CD4-positive, alpha-beta T cell treated with Interleukin-15 for 1 hour (primary cell): ENCODE measurements at places on chromosomes 7 and 10.

DNA sequence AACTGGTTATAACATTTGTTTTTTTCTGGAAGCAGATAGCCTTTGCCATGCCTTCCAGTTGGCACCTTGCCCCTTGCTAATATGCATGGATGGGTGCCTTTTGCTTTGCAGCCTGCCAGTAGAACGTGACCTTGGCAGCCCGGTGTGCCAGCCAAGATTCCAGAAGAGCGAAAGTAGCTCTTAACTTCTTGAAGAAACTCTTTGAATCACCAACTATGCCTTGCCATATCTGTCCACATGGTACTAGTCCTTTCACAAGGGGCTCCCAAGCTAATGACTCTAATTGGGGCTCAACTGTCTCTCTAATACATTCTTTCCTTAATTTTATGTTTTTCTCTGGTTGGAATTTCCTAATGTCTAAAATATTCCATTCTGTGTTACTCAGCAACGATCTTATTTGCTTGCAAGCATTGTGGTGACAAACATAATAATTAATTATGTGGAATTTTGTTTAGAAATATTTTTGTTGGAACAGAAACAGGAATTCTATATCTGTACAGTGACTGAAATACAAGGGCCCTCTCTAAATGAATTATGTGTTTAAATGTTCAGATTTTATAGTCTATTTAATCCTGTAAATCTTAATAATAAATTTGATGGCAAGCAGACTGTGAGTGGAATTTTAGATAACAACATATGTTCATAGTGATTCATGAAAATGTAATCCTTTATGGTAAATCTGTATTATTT, 45.8 kb downstream of the HDAC9 start:
- no peak for DNase-seq

DNA sequence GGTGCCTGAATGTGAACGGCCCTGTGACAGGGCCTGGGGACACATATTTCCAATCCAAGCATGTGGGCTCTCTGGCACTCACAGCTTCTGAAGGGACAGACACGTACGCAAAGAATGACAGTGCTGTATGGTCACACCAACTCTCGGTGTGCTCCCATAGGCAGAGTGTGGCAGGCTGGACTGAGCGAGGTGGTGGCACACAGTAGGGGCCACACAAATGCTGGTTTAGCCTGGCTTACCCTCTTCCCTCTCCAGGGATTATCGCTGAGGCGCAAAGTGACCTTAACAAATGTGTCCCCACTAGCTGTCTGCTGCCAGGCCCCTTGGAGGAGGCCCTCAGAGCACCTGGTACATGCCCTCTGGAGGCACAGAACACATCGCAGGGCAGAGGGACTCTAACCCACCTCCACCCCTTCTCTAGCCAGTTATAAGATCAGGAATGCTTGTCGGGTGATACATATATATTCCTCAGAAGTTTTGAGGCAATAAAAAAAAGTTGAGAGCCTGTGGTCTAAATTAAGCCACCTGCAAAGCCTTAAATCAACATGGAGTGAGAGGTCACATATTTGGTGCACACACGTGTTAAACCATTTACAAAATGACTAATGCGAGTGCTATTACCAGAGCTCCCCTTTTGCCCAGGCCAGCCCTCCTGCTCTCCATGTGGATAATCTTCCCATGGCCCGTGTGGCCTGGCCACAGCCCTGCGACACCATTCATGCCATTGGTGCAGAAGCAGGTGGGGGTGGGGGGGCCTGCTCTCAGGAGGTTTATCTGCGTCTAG, 262.8 kb upstream of the GRB10 start:
- DNase-seq: no peak

GRCh38 chr10:123521556-123521955, 144.6 kb upstream of the GPR26 start:
- no peak for DNase-seq

DNA sequence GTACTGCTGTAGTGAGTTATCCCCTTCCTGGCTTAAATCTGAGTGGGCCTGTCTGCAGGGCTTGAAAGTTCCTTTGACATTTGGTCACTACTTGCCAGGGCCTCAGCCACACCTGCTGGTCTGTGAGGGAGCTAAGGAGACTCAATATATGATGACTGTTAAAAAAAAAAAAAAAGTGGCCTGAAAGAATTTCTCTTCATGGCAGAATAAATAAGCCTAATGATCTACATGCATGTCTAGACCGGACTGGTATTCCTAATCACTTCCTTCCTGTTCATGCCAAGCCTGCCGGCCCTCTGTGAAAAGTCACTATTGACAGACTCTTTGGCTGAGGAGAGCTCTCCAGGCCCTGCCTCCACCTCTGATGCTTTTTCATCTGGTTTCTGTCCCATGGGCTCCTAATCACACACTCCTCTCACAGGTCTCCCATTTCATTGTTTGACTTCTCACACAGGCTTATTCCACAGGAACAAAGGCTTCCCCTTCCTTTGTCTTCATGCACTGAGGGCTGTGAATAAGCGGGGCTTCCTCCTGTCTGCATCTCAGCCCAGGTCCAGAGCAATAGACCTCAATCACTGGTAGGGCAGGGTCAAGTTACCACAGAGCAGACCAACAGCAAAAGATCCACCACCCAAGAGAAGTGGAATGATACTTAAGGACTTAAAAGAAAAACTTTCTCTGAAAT, 99.1 kb upstream of the SEC61G start:
- DNase-seq: no peak

DNA sequence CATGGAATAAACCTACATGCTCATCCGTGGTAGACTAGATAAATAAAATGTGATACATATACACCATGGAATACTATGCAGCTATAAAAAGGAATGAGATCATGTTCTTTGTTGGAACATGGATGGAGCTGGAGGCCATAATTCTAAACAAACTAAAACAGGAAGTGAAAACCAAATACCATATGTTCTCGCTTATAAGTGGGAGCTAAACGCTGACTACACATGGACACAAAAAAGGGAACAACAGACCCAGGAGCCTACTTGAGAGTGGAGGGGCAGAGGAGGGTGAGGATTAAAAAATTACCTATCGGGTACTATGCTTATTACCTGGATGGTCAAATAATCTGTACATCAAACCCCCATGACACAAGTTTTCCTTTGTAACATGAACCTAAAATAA, 68.7 kb upstream of the SEC61G start:
- no peak for DNase-seq

DNA sequence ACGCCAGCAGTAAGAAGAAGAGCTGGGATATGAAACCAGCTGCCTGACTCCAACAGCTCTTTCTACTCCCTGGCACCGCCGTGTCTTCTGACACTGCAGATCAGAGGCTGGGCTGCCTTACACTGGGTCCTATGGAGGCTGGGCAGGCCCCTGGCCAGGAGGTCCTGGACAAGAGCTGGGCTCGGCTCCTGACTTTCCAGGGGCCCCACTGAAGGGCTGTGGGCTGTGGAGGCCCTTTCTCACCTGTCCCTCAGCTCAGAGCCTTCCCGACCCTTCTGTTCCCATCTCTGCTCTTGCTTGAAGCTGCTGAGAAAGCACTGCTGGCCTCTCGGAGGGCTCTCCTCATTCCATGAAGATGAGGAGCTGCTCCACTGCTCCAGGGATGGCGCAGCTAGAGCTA, 85.9 kb upstream of the UNC5B start:
- DNase-seq: no peak

DNA sequence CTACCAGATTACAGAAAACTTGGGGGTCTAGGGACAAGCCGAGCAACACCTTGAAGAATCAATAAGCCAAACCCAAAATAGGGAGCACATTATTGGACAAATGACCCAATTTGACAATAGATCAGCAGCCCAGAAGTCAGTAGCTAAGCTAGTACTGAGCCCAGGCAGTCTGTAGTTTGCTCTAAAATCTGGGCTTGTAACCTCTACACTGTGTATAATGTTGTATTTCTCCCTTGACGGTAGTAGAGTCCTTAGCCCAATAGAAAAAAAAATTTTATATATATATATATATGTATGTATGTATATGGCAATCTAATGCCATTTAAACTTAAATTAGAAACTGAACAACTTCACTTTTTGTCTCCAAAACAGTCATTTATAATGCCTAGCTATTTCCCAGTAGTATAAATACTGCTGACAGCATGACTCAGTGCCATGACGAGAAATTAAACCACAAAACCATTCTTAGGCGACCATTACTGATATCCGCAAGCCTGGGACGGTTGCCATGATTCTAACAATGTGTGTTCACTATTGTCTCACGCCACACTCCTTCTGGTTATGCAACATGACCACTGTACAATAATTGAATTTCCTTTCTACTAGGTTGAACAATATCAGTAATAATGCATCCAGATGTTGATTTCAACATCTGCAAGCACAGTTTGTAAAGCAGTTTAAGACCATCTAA, 110.5 kb downstream of the IPMK start:
- no peak for DNase-seq

DNA sequence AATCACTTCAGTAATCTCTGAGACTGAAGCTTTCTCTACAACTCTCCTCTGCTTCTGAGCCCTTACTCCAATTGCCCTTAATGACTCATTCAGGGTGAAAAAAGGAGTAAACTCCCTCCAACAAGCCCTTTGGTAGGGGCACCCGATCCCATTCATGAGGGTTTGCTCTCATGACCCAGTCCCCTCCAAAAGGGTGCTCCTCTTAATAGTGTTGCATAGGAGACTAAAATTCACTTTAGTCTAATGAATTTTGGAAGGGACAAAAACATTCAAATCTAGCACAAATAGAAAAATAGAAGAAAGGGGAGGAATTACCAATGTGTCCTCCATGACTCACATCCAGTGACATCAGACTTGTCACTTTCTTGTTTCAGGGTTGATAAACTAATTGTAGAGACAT, 66.2 kb upstream of the CCNY start:
- DNase-seq: no peak

DNA sequence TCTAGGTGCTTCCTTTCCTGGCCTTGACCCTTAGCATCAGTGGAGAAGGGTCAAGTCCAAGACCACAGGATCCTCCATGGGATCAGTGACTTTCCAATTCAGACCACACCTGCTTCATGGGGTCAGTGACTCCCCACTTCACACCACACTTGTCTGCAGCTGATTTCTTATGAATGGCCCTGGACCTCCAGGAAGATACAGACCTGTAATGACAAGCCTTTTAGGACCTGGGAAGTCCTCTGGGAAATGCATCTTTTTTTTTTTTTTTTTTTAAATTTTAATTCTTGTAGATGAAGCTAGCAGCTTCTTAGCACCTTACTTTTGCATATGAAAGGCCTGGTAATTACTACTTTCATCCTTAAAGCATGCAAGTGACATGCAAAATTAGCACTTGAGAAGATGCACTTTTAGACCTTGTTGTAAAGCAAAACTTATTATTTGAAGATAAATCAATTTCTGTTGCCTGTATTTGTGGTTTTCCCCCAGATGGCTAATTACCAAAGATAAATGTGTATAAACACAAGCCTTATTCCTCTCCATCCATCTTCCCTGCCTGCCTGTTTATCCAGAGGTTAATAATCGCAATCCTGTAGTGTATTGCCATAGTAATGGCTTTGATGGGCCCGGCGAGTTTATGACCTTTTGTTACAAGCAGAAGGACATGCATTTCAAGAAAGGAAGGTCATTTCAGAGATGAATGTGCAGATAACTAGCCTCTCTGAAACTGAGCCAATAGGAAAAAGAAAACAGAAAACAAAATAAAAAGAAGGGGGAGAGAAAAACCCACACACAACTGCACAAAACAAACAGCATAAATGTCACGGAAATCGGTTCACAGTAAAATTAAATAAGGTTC, 1018.7 kb downstream of the TYW1 start:
- no peak for DNase-seq

DNA sequence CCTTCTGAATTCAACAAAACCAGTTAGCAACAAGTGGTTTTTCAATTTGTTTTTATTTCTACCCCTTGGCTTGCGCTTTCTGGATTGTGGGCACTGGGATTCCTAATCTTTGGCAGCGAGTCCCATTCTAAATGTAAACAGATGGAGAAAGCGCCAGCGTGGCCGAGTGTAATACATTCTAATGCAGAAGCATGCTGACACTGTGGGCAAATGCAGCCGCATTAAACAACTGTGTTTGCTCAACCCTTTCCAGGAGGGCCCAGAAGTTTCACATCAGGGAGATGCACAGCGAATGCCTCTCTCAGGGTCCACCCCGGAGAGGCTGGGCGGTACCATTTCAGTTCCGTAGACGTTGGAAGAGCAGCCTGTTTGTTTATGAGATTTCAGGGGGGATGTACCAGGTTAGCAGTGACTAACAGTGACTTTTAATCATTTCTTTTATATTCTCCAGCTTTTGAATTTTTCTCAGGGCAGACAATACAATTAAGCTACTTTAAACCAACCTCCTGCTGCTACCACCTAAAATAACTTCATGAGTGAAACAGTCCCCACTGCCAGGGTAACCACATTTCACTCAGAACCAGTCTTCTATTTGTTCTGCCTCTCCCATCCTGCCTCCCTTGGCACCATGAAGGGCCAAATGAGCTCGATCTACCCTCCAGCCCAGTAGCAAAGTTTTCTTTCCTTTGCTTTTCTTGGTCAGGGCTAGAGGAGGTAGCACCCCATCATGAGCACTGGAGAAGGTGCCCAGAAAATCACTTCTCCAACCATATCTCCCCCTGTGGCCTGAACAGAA, 164.2 kb upstream of the ITGB1 start:
- no peak for DNase-seq

- DNase-seq: no peak
Measured at GRCh38 chr10:49418328-49418727, 22.4 kb upstream of the DRGX start.

GRCh38 chr7:106151459-106152312, 39.6 kb upstream of the SYPL1 start:
- DNase-seq: no peak

GRCh38 chr7:55160539-55160938, 141.7 kb downstream of the EGFR start:
- no peak for DNase-seq

- DNase-seq: no peak
Measured at GRCh38 chr7:117143066-117143465, 179.8 kb downstream of the WNT2 start.

- no peak for DNase-seq
Measured at GRCh38 chr7:96838481-96838880, 128.8 kb upstream of the SEM1 start.

DNA sequence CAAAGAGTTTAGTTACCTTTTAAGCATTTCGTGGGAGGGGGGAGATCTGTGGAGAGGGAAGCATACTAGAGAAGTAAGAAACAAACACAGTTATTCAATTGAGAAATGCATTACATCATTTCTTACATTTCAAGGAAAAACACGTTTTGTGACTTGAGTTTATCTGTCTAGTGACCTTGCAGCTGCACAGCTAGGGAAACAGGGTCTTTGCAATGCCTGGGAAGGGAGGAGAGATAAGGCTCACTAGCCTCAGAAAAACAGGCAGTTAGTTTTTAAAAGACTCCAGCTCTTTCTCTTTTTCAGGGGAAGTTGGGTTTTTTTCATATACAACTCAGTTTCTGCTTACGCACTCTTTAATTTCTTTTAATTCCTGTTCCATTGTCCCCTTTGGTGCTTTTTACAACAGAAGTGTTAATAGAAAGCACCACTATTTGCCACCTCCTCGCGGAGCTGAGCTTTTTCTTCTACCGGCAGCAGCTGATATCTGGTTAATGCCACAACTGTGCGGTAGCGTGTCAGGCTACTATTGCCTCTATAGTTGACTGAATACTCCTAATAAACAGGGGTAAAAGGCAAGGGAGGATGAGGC, 5.6 kb downstream of the CYP3A43 start:
- no peak for DNase-seq
